ENCODE measurements at places on chromosomes 3 and 15. TPM values are rescaled to one million over a fixed set of nuclear protein-coding genes. Genes with fewer than 3 reads are reported as not detected.

The XXYLT1 gene
- total RNA-seq = 15.5 TPM

The KNG1 gene
- not detected for total RNA-seq

The PSMD6 gene
- total RNA-seq = 86.7 TPM

The EIF5A2 gene
- total RNA-seq = 6.7 TPM

The CSPG5 gene
- 0.17 TPM for total RNA-seq

The PPARG gene
- 41.9 TPM for total RNA-seq

The LZTFL1 gene
- total RNA-seq = 13.2 TPM

The UROC1 gene
- not detected for total RNA-seq

The UBE2E2 gene
- 35.0 TPM for total RNA-seq

The CCDC39 gene
- total RNA-seq = not detected

The GP9 gene
- total RNA-seq = not detected

The CD80 gene
- not detected for total RNA-seq

The ARL14 gene
- not detected for total RNA-seq

All from bronchus fibroblast of lung (primary cell).